Thoracic aorta (tissue), 2 donors: ENCODE measurements at places on chromosomes 2 and 18. TPM values are rescaled to one million over a fixed set of nuclear protein-coding genes. Genes with fewer than 3 reads are reported as not detected.

The ITGA4 gene
- total RNA-seq: 21.9 TPM

The EFEMP1 gene
- total RNA-seq: 2,754 TPM

The DLX1 gene
- 0.92 TPM for total RNA-seq

The GPC1 gene
- total RNA-seq: 162 TPM
